ENCODE measurements at places on chromosomes 12 and 14.

DNA sequence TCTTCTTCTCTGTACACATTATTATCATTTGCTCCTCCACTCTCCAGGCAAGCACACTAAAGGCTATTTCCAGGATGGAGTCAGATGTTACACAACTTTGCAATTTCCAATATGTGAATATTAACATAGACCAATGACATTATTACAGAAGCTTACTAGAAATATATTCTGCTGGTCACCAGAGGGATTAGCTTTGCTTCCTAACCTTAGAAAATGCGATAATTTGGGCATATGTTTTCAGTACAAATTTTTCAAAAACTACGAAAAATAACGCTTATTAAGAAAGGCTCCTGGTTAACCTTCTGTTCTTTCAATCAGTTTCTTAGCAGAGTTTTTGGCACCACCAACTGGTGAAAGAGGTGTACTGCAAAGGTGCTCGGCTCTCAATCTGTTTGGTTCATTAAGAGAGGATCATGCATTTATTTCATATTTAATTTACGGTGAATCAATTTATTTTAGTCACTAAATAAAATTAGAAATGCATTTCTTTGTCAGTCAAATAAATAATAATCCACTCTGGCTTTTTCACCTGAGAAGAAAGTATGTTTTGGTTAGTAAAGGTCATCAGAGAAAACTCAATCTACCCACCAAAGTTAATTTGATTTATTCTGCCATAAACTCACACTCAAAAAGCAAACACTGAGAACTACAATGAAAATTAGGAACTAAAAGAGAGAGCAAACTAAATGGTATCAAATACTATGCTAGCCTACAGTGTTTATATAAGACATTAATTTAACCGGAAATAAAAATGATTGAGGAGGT, 39.2 kb downstream of the EFCAB11 start:
- DNase-seq: peak; percentile 83

GRCh38 chr14:35752380-35752779, 56.7 kb downstream of the RALGAPA1 start:
- no peak for DNase-seq

DNA sequence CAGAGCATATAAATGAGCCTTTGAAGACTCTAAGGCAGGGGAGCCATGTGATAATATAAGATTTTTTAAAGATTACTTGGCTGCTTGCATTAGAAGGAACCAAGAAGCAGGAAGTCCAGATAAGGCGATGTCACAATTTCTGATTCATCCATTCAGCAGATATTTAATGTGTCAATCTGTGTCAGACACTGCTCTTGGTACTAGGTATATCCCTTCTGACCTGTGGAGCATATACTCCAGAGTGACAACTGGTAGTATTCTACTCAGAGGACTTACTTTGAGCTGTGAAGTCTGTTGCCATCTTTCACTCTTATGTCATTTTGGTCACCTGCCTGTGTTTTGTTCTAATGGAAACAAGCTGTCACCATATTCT, 10.7 kb downstream of the EID3 start:
- no peak for DNase-seq

DNA sequence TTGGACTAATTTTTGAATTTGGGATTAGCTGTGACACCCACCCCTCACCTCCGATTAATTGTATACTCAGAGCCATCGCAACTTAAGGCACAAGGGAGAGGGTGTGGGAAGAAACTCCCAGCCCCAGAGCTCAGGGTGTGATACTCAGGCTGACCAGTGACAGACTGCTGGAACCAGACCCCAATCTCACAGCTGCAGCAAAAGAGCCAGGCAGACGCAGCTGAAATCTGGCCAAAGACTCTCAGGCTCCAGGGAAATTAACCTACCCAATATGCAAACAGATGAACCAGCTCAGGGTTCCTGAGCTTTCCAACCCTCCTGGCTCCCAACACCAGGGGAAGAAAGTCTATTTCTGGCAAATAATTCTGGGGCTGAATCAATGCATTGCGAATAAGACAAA, 30.5 kb downstream of the ANAPC7 start:
- no peak for DNase-seq

- no peak for DNase-seq
Observed at GRCh38 chr12:129696926-129697325, 206.9 kb downstream of the TMEM132D start.

- DNase-seq: peak; percentile 66
Observed at GRCh38 chr14:68193970-68194681, 374.5 kb downstream of the RAD51B start.

- no peak for DNase-seq
Observed at GRCh38 chr12:90122681-90123080, 414.0 kb upstream of the ATP2B1 start.

- peak; percentile 68 for DNase-seq
Observed at GRCh38 chr12:20376984-20377383, 8.6 kb downstream of the PDE3A start.

GRCh38 chr14:87483271-87484260, 509.4 kb downstream of the GALC start:
- no peak for DNase-seq

- no peak for DNase-seq
Observed at GRCh38 chr12:110936367-110937103, 16.2 kb upstream of the MYL2 start.

GRCh38 chr14:38627163-38627562, 371.3 kb upstream of the CLEC14A start:
- DNase-seq: no peak

DNA sequence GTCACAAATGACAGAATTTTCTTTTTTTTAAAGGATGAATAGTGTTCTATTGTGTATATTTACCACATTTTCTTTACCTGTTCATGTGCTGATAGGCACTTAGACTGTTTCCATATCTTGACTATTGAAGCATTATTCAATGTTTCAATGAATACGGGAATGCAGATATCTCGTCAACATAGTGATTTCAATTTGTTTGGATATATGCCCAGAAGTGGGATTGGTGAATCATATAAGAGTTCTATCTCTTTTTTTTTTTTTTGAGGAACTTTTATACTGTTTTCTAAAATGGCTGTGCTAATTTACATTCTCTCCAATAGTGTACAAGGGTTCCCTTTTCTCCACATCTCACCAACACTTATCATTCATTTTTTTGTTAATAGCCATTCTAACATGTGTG, 97.9 kb upstream of the FAR2 start:
- DNase-seq: peak; percentile 37

- DNase-seq: no peak
Observed at GRCh38 chr12:116441292-116441691, 117.9 kb upstream of the MAP1LC3B2 start.

- peak; percentile 13 for DNase-seq
Observed at GRCh38 chr12:27818401-27818918, 38.4 kb upstream of the MANSC4 start.

- DNase-seq: no peak
Observed at GRCh38 chr14:54702492-54702891, 135.6 kb downstream of the SAMD4A start.

DNA sequence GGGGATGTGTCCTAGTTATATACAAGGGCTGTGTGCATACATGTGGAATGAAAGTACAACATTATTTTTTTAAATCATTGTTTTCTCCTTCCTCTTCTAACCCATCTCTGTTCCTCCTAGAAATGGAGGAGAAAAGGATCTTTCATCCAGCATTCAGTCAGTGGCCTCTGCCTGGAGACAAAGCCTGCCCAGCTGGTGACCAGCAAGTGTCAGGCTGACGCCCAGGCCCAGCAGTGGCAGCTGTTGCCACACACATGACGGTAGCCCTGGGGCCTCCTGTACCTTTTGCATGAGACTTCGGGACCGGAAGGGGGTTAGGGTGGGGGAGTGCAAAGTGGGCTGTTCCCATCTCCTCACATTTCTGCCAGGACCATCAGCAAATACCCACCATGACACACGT, 46.2 kb downstream of the ERH start:
- DNase-seq: no peak

GRCh38 chr12:115790526-115790925, 487.0 kb downstream of the MED13L start:
- DNase-seq: no peak

DNA sequence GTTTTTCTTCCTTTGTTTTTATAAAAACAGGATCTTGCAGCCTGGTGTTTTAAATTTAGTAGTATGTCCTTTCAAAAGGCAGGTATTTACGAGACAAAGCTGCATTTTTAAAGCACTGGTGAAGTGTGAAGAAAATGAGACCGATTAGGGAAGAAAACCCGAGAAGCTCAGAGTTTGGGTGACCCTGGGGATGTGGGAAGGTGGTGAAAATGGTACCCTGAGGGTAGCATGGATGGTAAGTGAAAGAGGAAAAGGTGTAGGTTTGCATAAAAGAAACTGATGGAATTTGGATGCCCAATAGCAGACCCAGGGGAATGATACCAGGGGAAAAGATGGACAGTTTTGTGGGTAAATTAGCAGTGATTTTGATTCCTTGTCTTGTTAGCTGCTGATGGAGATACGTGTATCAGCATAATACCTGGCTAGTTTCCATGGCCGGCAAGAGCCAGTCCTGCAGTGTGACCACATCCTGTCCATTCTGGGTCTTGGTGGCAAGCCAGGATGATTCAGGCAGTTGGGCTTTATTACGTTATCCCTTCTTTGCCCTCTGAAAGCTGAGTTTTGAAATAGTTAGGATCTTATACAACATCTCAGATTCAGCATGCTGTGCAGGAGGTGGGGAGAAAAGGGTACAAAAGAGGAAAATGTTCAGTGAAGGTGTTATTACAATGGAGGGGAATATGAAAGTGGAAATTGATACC, 8.9 kb downstream of the BICD1 start:
- DNase-seq: peak; percentile 98

DNA sequence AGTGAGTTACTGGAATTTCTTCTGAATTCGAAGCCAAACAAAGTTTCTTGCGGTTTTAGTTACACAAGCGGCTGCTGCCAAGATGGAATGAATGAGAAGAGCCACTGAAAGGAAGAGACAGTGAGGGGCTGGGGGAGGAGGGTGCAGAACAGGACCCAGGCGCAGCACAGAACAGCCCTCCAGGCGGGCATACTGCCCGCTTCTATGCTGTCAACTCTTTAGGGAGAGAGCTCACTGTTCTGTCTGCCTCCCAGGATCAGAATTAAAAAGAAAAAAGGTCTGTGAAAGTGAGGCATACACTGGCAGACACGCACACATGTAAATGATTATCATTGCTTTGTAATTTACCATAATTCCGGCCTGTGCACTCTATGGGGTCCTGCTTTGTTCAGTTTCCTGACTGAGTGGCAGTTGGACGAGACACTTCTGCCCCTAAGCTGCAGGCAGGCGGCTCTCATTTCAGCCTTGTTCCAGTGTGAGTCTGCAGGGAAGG, 231.6 kb downstream of the CACNA1C start:
- DNase-seq: peak; percentile 70

Measured in cardiac fibroblast (primary cell).